Substantia nigra (tissue), 51 donors: ENCODE measurements at places on chromosomes 5 and 9.

GRCh38 chr9:79768194-79768593 lies 196.4 kb downstream of the TLE4 start:
- DNase-seq, result no peak

GRCh38 chr9:90734631-90735030 lies 67.0 kb upstream of the SYK start:
- DNase-seq, result no peak

GRCh38 chr9:126556560-126557250 lies 57.0 kb upstream of the LMX1B start:
- DNase-seq, result no peak

DNA sequence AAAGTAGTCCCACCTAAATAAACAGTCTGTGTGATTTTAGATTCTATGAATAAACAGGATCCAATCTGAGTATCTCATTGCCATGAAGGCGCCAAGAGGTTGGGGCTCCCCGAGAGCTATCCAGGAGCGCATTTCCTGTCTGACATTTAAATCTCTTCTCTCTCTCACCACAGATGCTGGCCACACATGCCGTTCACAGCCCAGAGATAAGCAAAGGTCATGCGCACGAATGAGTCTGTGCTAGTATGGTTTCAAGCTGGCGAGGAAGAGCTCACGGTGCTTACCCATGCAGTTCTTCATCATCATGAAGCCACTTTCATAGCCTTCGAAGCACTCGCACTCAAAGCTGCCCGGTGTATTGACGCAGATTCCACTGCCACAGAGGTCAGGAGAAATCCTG lies 199.4 kb downstream of the FBN2 start:
- DNase-seq, result no peak

- peak; percentile 15 for DNase-seq
Observed at GRCh38 chr9:72280913-72281500, 84.0 kb downstream of the ZFAND5 start.

DNA sequence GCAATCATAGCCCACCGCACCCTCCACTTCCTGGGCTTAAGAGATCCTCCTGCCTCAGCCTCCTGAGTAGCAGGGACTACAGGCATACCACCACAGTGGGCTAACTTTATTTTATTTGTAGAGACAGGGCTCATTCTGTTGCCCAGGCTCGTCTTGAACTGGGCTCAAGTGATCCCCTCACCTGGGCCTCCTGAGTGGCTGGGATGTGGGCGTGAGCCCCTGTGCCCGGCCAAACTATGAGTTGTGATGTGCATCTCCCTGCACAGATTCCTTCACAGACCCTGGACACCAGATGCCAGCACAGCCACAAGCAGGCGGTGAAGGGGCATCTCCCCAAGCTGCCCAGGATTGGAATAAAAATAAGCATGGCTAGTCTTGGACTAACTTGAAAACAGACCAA lies 244.9 kb upstream of the IRX1 start:
- DNase-seq, result no peak

- DNase-seq, result no peak
Observed at GRCh38 chr5:2563046-2563445, 188.4 kb downstream of the IRX2 start.

GRCh38 chr9:36222449-36222848 lies 31.7 kb downstream of the CLTA start:
- no peak for DNase-seq

- DNase-seq, result no peak
Observed at GRCh38 chr9:88786291-88787079, 204.8 kb upstream of the S1PR3 start.

GRCh38 chr9:105051897-105052296 lies 123.9 kb upstream of the ABCA1 start:
- DNase-seq, result no peak

- no peak for DNase-seq
Observed at GRCh38 chr5:120678279-120678678, 214.2 kb downstream of the PRR16 start.

- no peak for DNase-seq
Observed at GRCh38 chr5:114152656-114153360, 209.1 kb upstream of the KCNN2 start.

DNA sequence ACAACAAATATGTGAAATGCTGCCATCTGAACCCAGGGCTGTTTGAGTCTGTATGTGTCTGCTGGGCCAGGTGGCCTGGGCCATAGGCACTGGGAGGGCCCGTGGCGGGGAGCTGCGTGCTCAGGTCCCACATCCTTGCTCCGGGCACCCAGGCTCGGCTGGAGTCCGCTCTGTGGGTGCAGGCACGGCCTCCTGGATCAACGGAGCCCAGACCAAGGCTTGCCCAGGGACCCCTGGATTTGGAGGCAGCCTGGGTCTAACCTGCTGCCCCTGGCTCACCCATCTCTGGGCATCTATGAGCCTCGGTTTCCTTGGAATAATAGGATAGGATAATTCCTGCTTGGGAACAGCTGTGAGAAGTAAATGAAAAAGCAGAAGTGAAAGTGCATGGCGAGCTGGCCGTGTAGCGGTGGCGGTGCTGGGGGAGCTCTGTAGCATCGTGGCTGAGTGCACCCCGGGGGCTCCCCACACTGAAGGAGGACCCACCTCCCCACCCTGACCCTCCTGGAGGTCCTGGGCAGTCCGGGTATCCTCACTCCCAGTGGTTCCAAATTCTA lies 1.2 kb downstream of the CDHR2 start:
- DNase-seq, result no peak

GRCh38 chr5:119395080-119395836 lies 39.4 kb downstream of the TNFAIP8 start:
- no peak for DNase-seq

GRCh38 chr5:39473156-39473775 lies 48.5 kb upstream of the DAB2 start:
- no peak for DNase-seq

DNA sequence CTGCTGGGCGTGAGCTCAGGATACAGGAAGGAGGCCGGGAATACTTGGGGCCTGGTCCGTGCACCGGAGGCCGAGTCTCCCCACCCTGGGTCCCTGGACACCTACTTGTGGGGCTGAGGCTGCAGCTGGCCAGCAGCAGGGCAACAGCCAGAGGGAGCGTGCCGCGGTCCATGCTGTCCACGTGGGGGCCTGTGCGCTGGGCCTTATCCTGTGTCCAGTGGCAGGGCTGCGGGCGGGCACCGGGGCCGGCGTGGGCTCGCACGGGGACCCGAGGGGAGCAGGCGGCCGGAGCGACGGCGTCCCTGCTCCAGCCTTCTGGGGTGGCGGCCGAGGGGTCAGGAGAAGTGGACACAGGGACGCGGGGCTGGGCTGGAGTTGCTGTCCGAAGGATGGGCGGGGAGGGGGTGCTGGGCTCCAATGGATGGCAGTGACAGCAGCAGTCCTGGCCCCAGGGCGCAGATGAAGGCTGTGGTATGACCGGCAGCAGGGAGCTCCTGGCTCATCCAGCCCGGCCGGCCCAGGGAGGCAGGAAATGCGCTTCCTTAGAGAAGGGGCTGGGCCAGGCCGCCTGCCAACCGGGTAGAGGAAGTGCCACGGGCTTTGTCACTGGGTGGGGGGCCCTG lies at the start of gene ENG:
Gene ENG, minus strand, starts transcription at position 475 of the 623 bp plus-strand sequence. Its CDS starts 303 bp downstream, at position 172.
- DNase-seq, result no peak

- no peak for DNase-seq
Observed at GRCh38 chr5:154324033-154324432, 121.8 kb upstream of the SAP30L start.

DNA sequence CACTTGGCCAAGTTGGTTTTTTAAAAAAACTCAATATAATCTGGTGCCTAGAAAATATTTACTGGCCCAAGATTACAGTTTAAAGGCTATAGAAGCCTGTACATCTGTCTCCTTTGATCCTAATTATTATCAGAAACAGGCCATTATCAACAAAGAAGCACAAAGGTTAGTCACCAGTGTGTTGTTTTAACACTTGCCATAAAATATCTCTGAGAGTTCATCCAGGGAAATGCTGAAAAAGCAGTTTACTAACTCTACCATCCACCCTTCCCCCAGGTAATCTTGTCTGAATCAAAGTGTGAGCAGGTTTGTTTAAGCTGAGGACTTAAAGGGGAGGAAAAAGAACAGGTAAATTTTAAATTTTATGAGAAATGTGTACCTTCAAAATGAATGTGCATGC lies 13.3 kb upstream of the TRPM6 start:
- DNase-seq, result no peak

- no peak for DNase-seq
Observed at GRCh38 chr5:174387448-174387847, 336.9 kb upstream of the MSX2 start.

- no peak for DNase-seq
Observed at GRCh38 chr5:79827159-79827629, 137.6 kb downstream of the CMYA5 start.

DNA sequence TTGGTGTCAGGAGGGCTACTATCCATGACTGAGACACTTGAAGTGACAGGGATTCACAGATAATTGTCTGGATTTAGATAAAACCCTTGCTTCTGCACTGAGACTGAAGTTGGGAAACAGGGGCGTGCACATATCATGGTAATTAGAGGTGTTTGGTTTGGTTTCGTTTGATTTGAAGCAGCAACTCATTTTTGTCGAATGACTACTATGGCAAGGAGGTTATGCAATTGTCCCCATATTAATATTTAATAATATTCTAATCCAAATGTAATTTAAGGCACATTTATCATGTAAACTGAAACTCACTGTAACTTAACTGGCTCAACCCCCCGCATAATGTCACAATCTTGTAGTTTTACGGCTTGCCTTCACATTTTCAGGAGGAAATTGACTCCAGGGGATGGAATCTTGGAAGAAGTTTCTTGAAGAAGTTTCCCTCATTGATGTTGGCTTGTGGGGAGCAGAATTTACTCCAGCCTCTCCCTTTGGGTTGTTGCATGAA lies 12.5 kb downstream of the ZNF366 start:
- no peak for DNase-seq

DNA sequence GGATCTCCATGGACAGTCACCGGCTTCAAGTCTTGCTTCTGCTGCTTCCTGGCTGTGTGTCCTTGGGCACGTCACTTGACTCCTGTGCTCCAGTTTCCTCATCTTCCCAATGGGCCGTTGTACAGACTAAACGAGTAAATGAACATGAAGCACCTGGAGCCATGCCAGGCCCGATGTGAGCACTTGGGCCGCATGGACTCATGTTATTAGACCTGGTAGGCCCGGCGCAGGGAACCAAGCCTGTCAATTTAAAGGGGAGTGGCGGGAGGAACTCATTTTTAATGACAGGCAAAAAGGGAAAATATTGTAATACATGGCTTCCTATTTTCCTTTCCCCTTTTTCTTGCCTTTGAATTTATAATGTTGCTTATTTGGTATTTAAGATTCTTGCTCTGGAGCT lies 47.5 kb downstream of the TENT4A start:
- no peak for DNase-seq

- DNase-seq, result no peak
Observed at GRCh38 chr5:37619353-37619752, 220.5 kb downstream of the GDNF start.

GRCh38 chr5:141343953-141344463 lies 379 bp downstream of the PCDHGA3 start:
- no peak for DNase-seq

DNA sequence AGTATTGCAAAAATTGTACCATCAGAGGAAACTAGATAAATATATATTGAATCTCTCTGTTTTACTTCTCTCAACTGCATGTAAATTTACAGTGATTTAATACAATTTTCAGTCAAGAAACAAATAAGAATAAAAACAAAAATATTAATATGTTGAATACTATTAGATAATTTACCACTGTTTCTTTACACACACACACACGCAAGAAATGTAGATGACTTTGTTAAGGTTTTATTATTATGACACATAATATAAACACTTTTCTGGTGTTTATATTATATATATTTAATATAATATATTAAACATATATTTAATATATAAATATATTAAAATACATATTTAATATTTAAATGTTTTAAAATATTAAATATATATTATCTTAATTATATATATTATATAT lies 814.3 kb upstream of the CDH10 start:
- no peak for DNase-seq

DNA sequence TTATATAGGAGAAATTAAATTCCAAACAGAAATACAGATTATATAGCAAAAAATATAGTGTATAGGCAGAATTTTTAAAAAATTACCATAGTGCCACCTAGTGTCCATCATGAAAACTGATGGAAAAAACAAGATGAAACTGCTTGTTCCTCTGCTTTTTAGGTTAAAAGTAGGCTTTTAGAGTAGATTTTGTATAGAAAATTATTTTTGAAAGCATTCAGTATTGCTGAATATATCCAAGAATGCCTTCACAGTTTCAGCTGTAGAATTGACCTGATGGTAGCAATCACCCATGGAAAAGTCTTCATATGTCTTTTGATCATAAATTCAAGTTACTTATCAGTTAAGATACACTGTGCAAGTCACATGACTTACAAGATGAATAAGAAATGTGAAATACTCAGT lies 19.7 kb downstream of the RIOK2 start:
- DNase-seq, result no peak

DNA sequence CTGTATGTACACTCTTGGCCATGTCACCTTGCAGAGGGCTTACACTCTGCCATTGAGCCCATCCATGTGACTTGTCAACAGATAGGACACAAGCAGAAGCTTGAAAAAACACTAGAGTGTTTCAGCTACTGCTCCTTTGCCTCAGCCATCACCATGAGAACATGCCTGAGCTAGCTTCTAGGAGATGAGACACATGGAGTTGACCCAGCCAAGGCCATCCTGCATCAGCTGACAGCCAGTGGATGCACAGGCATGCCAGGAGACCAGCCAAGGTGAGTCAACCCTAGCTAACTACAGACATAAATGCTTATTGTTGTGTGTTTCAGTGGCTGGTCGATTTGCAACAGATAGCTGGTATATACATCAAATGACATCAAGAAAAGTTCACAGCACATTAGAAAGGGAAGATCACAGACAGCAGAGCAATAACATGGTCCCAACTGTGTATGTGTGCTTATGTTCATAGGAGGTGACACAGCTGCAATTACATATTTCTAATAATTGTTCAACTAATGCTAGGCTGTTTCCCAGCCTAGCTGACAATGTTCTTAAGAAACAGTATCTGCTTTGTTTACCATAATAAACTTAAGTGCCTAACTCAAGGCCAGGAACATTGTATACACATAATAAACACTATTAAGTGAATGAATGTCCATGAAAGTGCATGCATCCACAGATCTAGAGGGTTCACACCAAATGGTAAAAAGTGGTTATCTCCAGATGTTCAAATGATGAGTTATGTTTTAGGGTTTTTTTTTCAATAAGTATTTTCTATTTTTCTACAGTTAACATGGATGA lies 105.7 kb downstream of the SPOCK1 start:
- no peak for DNase-seq

- no peak for DNase-seq
Observed at GRCh38 chr5:36422952-36423351, 121.2 kb upstream of the RANBP3L start.

GRCh38 chr5:141623186-141623585 lies 4.4 kb upstream of the DIAPH1 start:
- DNase-seq, result no peak

DNA sequence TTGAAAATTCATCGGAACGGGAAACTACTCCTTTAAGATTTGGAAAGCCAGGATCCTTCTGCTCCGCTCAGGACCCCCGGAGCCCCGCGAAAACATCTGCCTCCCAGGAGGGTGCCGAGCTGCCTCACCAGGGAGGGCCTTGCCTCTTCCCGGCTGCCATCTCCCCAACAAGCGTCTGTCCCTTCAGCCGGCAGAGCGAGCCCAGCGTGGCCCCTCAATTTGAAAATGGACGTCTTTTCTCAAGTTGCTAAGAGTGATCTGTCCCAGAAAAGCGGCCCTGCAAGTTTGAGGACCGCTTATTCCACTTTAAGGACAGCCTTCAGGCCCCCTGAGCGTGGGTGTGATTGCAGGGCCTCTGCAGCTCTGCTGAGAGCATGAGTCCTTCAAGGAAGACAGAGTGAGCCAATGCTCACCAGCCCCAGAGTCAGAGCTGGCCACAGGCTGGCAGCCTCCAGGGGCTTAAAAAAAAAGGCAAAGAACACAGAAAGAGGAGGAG lies 101.3 kb downstream of the PHF2 start:
- DNase-seq, result no peak

- no peak for DNase-seq
Observed at GRCh38 chr9:104448036-104448435, 56.0 kb upstream of the OR13F1 start.
